ENCODE measurements at places on chromosomes 2 and 18.

- DNase-seq: no peak
Observed at GRCh38 chr2:121696410-121696930, 40.2 kb downstream of the NIFK start.

DNA sequence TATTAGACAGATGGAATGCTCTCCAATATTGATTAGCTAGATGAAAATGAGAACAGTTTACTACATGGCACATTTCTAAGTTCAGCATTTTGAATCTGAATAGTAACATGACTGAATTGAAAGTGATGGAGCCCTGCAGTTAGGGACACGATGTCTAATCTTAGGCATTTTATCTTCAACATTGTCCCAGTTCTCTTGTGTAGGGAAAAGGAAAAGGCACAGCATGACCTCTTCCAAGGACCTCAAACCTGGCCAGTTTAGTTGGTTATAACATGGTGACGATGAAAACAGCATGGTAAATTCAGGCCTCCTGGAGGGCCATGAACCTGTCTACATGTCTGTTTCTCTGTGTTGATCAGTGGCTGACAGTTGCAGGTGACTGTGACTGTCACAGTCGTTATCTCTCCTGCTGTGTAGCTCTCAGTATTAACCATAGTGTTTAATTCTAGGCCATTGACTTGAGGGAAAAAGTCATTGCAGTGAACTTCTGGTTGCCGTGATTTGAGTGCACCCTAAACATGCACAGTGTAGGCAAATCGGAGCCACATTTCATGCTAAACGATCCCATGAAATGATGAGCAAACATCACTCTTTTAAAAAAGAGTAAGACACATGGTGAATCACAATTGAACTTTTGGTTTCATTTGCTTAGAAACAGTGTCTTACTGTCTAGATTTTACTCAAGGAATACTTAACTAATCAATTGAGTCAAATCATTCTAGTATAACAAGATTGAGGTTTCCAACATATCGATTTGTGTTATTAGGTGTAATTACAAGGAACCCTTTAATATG is 129.7 kb downstream of the PHLPP1 start:
- DNase-seq: no peak

DNA sequence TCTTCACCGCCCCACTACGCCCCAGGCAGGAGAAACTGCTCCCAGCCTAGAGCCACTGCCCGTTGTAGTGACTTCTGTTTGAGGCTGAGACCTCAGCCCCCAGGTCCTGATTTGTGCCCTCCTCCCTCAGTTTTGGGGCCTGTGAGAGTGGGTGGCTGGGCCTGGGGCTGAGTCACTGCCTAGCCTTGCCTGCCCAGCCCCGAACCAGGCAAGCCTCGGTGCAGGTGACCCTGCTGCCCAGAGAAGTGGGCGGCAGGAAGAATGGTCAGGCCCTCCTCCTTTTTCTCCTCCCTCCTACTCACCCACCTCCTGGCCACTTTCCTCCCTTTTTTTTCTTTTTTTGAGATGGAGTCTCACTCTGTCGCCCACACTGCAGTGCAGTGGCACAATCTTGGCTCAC is 66.6 kb downstream of the ZFP36L2 start:
- DNase-seq: no peak

- DNase-seq: no peak
Observed at GRCh38 chr2:72126186-72127100, 21.2 kb downstream of the CYP26B1 start.

- DNase-seq: no peak
Observed at GRCh38 chr18:10739152-10739551, 213.3 kb downstream of the NAPG start.

DNA sequence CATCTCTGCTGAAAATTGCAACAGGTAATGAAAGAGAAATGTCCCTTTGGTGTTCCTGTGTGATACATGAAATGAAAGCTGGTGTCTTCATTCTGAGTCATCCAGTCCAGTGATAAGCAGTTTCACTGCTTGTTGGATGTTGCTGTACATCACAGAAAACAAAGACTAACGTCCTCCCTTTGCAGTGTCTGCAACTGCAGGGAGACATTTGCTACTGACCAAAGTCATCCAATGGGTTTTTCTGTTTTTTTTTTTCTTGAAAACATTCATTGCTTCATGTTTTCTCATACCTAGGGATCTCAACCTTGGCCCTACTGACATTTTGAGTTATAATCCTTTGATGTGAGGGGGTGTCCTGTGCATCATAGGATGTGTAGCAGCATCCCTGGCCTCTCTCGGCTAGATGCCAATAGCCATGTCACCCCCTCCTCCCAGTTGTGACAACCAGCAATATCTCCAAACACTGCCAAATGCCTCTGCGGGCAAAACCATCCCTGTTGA is 63.6 kb upstream of the FZD5 start:
- no peak for DNase-seq

DNA sequence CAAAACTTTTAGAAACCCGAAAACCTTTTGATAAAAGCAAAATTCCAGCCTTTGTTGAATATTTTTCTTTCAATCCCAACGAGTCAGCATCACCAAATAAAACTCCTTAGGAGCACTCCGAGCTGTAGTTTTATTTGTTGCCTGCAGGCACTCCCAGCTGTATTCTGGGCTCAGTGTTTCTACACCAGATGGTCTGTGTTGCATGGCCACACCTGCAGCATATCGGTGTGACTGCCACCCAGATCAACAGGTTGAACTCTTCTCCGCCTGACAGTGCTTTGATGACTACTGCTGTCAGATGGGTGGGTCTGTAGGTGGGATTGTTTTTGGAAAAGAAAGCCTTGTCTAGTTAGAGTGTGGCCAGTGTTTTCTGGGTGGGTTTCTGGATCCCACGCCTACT is 32.7 kb downstream of the APCDD1 start:
- DNase-seq: no peak

DNA sequence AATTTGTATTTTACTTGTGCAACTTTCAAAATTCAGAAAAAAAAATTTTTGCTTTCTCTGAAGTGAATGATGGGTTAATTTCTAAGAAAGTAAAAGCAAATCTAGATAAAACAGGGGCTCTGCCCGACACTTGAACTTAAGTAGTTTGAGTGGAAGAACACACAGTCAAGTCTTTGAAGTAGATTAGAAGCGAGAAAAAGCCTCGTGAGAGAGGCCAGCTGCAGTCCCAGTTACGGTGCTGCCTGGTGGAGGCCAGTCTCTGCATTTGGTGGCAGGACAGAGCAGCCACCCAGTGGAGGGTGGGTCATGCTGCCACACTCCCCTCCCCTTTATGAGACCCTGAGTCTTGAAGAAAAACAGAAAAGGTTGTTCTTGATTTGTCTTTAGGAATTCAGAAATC is 81.8 kb downstream of the INPP5D start:
- no peak for DNase-seq

DNA sequence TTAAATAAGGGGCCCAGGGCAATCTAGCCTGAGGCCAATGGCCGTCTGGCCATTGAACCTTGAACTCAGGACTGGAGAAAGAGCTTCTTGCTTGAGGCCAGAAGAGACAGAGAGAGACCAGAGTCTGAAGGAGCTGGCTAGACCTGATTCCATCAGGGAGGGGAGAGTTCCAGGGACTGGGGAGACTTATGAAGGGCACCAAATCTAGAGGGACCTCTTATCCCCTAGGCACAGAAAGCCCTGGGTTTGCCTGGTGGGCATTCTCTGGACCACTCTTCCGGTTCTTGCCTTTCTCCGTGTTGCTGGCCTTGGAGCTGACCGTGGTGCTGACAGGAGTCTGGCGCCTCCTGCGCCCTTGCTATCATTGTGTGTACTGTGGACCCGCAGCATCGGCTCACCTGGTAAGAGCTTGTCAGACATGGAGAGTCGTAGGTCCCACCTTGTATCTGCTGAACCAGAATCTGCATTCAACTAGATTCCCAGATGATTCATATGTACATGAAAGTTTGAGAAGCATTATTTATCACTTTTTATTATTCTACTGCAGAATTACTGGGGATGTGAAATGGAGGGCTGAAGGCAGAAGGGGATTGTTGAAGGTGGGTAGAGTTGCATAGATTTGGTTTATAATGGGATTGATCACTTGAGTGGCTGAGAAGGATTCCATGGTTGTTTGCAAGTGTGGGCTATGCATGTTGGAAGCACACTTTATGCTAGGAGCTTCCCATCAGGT is 4.3 kb upstream of the TRPM8 start:
- no peak for DNase-seq

GRCh38 chr18:2625217-2625616 is 30.3 kb upstream of the SMCHD1 start:
- no peak for DNase-seq

GRCh38 chr2:203798296-203799087 is 69.1 kb upstream of the CTLA4 start:
- DNase-seq: no peak

- DNase-seq: no peak
Observed at GRCh38 chr2:42934580-42935186, 142.3 kb upstream of the HAAO start.

DNA sequence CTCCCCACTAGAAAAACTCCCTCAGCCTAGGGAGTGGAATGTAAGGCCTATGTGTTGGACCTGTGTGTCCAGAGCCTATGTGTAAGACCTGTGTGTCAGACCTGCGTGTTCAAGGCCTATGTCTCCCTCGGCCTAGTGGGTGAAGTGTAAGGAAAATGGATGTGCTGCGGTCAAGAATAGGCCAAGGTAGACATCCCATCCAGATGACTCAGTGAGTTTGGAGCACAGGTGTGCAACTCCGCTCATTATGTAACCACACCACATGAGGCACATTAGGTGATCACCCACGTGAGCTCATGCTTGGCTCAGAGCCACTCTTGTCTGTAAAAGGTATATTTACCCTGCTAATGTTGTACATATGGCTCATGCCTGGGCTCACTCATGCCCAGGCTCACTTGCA is 565.3 kb upstream of the CRIM1 start:
- no peak for DNase-seq

DNA sequence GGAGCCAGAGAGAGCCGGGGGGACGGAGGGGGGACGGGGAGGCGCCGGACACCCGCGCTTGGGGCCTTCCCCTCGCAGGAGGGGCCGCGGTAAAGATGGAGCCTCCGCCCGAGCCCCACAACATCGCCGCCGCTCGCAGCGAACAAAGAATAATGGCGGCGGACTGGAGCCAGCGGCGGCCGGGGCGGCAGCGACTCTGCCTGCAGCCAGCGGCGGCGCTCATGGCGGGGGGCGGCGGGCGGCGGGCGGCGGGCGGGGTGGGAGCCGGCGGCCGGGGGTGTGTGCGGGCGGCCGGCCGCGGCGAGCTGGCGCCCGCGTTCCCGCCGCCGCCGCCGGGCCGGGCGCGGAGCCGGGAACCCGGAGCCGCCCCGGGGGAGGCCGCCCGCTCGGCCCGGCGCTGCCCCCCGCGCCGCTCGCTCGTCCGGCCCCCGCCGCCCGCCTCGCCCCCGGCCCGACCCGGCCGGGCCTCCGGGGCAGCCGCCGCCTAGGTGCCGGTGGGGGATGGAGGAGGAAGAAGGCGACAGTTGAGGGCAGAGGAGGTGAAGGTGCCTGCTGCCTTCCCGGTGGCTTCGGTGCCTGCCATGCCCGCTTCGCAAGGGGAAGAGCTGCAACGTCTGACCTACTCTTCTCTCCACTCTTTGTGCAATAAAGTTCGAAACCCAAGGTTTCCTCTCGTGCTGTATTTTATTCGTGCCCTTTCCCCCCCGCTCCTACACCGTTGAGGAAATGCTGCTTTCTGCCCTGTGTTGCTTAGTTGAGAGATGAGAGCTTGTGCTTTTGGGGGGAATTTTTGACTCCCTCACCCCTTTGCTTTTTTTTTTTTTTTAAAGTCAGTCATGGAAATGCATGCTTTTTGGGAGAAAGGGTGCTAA is 634 bp downstream of the CREB1 start:
- no peak for DNase-seq

GRCh38 chr2:85216927-85217326 is 83.7 kb downstream of the TCF7L1 start:
- no peak for DNase-seq

DNA sequence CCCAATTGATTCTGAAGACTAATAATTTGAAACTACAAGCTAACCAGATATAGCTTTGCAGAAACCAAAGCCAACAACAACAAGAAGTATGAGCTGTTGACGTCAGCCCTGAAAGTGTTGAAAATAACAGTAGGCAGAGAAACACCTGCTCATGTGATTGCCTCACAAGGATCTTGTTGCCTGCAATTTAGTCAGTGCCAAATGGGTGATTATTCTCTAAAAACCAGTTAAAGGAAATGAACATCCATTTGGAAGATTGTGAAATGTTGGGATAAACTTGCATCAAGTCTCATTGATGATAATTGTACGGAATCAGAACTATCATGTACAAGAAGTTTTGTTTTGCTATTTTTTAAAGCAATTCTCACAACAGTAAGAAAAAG is 2.8 kb downstream of the CYTIP start:
- no peak for DNase-seq

GRCh38 chr2:216553093-216553478 is 54.4 kb downstream of the RPL37A start:
- DNase-seq: no peak

GRCh38 chr2:111022633-111023032 is 98.1 kb upstream of the BCL2L11 start:
- DNase-seq: no peak

DNA sequence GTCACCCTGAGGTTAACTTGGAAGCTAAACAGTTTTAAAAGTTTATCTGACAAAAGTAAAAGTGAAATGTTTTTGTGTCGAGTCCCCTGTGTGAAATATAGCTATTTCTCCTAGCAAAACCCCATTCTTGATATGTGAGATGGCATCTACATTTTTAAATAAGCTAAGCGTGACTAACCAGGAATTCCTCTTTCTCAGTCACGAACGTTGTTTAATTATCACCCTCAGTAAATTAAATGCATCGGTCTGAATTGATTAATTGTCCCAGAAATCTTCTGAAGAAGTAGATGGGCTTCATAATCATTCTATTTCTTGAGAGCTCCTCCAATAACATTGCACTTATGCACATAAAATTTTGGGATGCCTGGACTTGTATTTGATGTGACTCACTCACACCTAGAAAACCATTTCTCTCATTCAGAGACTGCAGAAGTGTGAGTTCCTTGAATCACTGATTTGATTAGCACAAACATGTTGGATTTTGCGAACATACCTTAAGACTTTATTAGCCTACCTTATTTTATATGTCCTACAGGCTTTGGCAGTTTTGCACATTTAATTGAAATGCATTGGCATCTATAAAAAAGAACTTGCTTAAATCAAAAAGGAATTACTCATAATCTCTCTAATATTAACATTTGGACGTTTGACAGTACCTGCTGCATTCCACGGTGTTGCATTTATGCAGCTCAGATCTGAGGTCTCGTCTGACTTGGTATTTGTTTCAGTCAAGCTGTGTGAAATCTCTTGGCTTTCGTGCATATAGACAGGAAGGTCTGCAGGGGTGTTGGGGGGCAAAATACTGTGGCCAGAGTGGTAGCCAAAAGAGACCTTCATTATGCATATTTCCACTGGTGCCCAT is 475.2 kb downstream of the EPHA4 start:
- DNase-seq: no peak
